CD8-positive, alpha-beta memory T cell (primary cell): ENCODE measurements at places on chromosomes 3 and 15. TPM values are rescaled to one million over a fixed set of nuclear protein-coding genes. Genes with fewer than 3 reads are reported as not detected.

Gene SLC12A1
- polyA plus RNA-seq: not detected

DNA sequence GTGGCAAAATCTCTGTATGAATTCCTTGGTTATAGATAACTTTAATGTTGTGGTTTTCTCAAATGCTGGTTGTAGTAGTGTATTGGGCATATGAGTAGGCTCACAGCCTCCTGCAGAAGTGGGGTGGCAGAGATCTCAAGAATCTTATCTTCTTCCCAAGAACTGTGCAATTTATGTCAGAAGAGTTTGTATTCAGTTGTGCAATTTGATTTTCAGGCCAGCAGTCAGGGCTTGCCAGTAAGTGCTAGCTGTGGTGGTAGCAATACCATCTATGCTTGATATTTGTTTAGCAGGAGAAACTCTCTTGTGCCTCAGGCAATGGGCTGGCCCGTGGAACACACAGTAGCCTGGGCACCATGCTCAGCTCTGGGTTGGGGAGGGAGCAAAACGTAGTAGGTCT, 58.4 kb upstream of the GOLIM4 start:
- H3K36me3 ChIP-seq: no peaks in the 10 kb centered on the region
- no peak overlapping the region for H3K4me3 ChIP-seq
- H3K27me3 ChIP-seq: no peaks in the 10 kb centered on the region
- DNase-seq: no peak
- no peaks in the 10 kb centered on the region for H3K4me1 ChIP-seq
- no peak overlapping the region for H3K27ac ChIP-seq

DNA sequence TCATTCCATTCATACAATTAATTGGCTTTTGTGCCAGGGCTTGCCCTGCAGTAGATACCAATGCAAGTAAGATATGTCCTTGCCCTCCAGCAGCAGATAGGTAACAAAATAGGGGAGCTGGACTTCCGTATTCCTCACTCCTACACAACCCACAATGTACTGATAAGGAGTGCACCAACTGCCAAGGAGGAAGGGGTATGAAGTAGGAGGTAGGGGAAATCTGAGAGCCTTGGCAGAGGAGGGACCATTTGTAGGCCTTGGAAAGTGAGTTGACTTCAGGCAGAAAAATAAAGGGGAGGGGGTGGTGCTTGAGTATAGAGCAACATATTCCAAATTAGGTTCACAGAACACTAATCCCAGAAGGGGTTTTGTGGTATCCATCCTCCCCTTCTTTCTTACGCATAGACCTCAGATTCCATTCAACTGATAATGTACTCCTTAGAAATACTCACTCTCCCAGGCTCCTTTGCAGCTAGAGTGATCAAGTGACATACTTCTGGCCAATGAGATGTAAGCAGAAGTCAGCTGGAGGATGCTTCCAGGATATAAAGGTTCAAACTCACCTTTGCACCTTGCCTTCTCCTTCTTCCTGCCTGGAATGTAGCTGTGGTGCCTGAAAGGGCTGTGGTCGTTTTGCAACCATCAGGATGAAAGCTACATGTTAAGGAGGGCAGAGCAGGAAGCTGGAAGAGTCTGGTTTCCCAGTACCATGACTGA, 127.1 kb upstream of the SMAD3 start:
- H3K36me3 ChIP-seq: no peaks in the 10 kb centered on the region
- DNase-seq: no peak
- H3K27ac ChIP-seq: no peak overlapping the region
- H3K27me3 ChIP-seq: no peaks in the 10 kb centered on the region
- no peaks in the 10 kb centered on the region for H3K4me1 ChIP-seq
- no peak overlapping the region for H3K4me3 ChIP-seq

Gene IL16
- polyA plus RNA-seq: 310 TPM

DNA sequence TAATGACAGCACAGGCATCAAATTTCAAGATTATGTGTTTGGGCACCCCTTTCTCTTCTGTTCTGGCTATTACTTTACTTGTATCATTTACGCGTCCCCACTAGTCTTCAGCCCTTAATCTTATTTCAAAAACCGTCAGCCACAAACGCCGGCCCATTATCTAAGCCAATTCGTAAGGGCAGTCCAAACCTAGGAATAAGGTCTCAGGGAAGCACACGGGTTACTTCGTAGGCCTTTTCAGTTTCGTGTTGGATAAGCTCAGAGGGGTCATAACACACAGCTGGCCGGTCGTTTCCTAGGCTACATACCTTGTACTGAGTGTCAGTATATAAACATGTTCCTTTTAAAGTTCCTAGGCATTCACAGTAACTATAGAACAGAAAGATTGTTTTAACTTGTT, 5.1 kb upstream of the DNAAF4 start:
- H3K36me3 ChIP-seq: no peaks in the 10 kb centered on the region
- H3K27ac ChIP-seq: no peak overlapping the region
- H3K4me3 ChIP-seq: no peak overlapping the region
- H3K27me3 ChIP-seq: no peaks in the 10 kb centered on the region
- no peak for DNase-seq

Gene DPPA2
- not detected for polyA plus RNA-seq

DNA sequence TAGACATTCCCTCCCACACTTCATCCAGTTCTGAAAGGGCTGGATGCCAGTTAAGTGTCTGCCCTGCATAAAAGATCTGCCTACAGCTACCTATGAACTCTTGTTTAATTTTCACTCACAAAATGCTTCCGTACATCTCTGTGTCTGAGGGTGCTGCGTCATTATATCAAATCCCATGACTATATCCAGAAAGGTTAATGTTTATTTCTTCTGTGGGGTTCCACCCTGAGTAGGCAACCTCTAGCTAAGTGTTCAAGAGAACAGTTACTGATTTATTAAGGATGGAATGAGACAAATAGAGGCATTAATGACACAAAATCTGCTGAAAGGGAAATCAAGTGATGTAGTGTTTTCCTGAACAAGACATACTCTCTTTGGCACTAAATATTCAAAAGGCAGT, 220.2 kb downstream of the MTHFS start:
- no peak overlapping the region for H3K4me3 ChIP-seq
- H3K27me3 ChIP-seq: no peaks in the 10 kb centered on the region
- no peak for DNase-seq
- H3K4me1 ChIP-seq: no peaks in the 10 kb centered on the region
- no peak overlapping the region for H3K27ac ChIP-seq
- no peaks in the 10 kb centered on the region for H3K36me3 ChIP-seq

Gene CCDC66
- polyA plus RNA-seq: 25.0 TPM

Gene MINAR1
- not detected for polyA plus RNA-seq

Gene C15orf39
- polyA plus RNA-seq: 6.1 TPM

DNA sequence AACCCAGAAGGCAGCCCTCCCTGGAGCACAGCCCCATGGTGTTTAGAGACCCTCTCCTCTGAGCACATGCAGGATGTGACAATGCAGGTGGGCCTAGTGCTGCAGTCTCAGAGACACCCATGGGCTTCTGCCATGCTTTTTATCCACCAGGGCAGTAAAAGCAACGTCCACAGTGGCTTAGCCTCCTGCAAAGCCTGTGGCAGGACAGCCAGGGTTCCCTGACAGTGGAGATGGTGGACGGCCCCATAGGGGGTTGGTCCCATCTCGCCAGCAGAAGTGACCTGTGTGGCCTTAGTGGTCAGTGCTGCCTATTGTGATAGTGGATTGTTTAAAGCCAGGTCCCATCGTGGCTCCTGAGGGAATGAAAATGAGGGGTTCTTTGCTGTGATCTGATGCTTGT, 46.6 kb downstream of the APBA2 start:
- no peak for DNase-seq
- no peak overlapping the region for H3K4me3 ChIP-seq
- H3K27ac ChIP-seq: no peak overlapping the region
- no peaks in the 10 kb centered on the region for H3K27me3 ChIP-seq

GRCh38 chr3:70603103-70603502, 290.7 kb upstream of the MDFIC2 start:
- no peak overlapping the region for H3K4me3 ChIP-seq
- no peak overlapping the region for H3K27ac ChIP-seq
- H3K36me3 ChIP-seq: no peaks in the 10 kb centered on the region
- no peaks in the 10 kb centered on the region for H3K27me3 ChIP-seq

GRCh38 chr3:105844704-105845103, 24.1 kb downstream of the CBLB start:
- no peak overlapping the region for H3K27ac ChIP-seq
- H3K27me3 ChIP-seq: no peaks in the 10 kb centered on the region
- H3K4me3 ChIP-seq: no peak overlapping the region
- no peaks in the 10 kb centered on the region for H3K36me3 ChIP-seq

- no peaks in the 10 kb centered on the region for H3K4me1 ChIP-seq
- H3K36me3 ChIP-seq: no peaks in the 10 kb centered on the region
- no peak overlapping the region for H3K4me3 ChIP-seq
- H3K27ac ChIP-seq: no peak overlapping the region
- no peaks in the 10 kb centered on the region for H3K27me3 ChIP-seq
- no peak for DNase-seq
Measured at GRCh38 chr3:153385343-153385742, 223.3 kb downstream of the RAP2B start.

- H3K27ac ChIP-seq: no peak overlapping the region
- peaks cover 47% of the 10 kb centered on the region for H3K27me3 ChIP-seq
- H3K4me3 ChIP-seq: peak overlapping the region; percentile 36
- peaks cover 11% of the 10 kb centered on the region for H3K4me1 ChIP-seq
Measured at GRCh38 chr3:45795509-45795881, 841 bp downstream of the SLC6A20 start.

GRCh38 chr3:186784820-186785494, 1.6 kb downstream of the EIF4A2 start:
- no peak for DNase-seq
- H3K4me3 ChIP-seq: peak overlapping the region; percentile 99
- H3K36me3 ChIP-seq: peaks cover 58% of the 10 kb centered on the region
- peak overlapping the region; percentile 98 for H3K27ac ChIP-seq
- H3K27me3 ChIP-seq: no peaks in the 10 kb centered on the region
- H3K4me1 ChIP-seq: peaks cover 51% of the 10 kb centered on the region

- no peaks in the 10 kb centered on the region for H3K4me1 ChIP-seq
- no peaks in the 10 kb centered on the region for H3K27me3 ChIP-seq
- no peak overlapping the region for H3K27ac ChIP-seq
- H3K4me3 ChIP-seq: no peak overlapping the region
- DNase-seq: no peak
Measured at GRCh38 chr15:22240403-22240802, 160.1 kb downstream of the OR4M2 start.

GRCh38 chr3:68088216-68088615, 433.8 kb upstream of the SUCLG2 start:
- DNase-seq: peak; percentile 34
- H3K27ac ChIP-seq: no peak overlapping the region
- no peaks in the 10 kb centered on the region for H3K36me3 ChIP-seq

GRCh38 chr3:72591522-72592421, 256.5 kb downstream of the SHQ1 start:
- H3K4me1 ChIP-seq: no peaks in the 10 kb centered on the region
- DNase-seq: no peak
- H3K4me3 ChIP-seq: no peak overlapping the region
- H3K36me3 ChIP-seq: no peaks in the 10 kb centered on the region
- no peak overlapping the region for H3K27ac ChIP-seq

Gene DAZL
- polyA plus RNA-seq: not detected

GRCh38 chr3:155702745-155703591, 41.9 kb downstream of the PLCH1 start:
- no peaks in the 10 kb centered on the region for H3K27me3 ChIP-seq
- DNase-seq: no peak
- no peaks in the 10 kb centered on the region for H3K4me1 ChIP-seq
- H3K27ac ChIP-seq: no peak overlapping the region
- H3K36me3 ChIP-seq: no peaks in the 10 kb centered on the region

DNA sequence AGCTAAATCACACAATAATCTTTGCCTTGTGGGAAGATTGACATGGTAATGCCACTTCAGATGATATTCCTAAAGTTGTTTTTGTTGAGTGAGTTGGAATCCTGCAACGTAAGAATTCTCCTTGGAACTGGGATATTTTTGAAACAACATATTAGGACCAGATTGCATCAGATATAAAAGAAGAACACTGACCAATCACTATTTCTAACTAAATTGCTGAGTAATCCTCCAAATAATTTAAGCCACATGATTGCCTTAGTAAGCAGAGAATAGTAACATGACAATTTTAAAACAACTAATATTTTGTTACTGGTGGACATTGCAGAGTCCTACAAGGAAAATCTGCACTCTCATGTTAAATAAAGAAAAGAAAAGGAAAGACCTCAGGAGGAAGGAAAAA, 353.9 kb upstream of the LMCD1 start:
- H3K27ac ChIP-seq: no peak overlapping the region
- DNase-seq: no peak
- no peaks in the 10 kb centered on the region for H3K36me3 ChIP-seq
- no peak overlapping the region for H3K4me3 ChIP-seq
- no peaks in the 10 kb centered on the region for H3K4me1 ChIP-seq

- H3K27ac ChIP-seq: no peak overlapping the region
- no peaks in the 10 kb centered on the region for H3K27me3 ChIP-seq
- H3K4me3 ChIP-seq: no peak overlapping the region
- no peaks in the 10 kb centered on the region for H3K4me1 ChIP-seq
- no peaks in the 10 kb centered on the region for H3K36me3 ChIP-seq
Measured at GRCh38 chr3:42872718-42873117, 3.0 kb downstream of the CYP8B1 start.

DNA sequence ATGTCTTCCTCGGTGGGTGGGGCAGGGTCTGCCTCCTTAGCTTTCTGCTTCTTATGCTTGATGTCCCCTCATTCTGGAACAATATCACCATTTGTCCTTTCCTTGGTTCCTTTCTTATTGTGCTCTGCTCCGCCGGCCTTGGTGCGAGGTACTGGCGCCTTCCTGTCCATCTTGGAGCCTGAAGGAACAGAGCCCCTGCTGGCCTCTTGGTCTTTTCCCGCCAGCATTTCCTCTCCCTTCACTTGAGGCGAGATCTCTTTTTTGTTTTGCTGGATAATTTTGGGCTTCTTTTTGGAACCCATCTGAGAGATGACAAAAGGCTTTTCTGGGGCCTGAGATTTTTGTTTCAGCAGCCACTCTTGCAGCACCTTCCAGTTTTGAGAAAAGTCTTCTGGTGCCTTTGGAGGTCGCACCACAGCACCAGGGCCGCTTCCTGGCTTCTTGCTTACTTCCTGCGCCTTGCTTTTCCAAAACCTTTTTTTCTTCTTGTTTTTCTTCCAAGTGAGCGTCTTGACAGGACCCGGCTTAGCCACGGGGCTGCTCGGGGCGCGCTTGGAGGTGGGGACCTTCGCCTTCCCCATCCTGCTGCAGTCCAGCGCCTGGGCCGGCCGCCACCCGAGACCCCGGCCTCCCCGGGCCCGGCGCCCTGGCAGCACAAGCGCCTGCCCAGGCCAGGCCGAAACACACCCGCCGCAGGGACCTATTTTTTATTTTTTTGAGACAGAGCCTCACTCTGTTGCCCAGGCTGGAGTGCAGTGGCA, 127.1 kb downstream of the KLF13 start:
- H3K27ac ChIP-seq: no peak overlapping the region
- H3K27me3 ChIP-seq: no peaks in the 10 kb centered on the region
- H3K36me3 ChIP-seq: no peaks in the 10 kb centered on the region
- H3K4me1 ChIP-seq: peaks cover 3% of the 10 kb centered on the region
- no peak overlapping the region for H3K4me3 ChIP-seq
